ENCODE measurements at places on chromosomes 1 and 21. TPM values are rescaled to one million over a fixed set of nuclear protein-coding genes. Genes with fewer than 3 reads are reported as not detected.

- DNase-seq, result no peak
These were observed 13.8 kb upstream of the KDM4A start for GRCh38 chr1:43636006-43636641.

DNA sequence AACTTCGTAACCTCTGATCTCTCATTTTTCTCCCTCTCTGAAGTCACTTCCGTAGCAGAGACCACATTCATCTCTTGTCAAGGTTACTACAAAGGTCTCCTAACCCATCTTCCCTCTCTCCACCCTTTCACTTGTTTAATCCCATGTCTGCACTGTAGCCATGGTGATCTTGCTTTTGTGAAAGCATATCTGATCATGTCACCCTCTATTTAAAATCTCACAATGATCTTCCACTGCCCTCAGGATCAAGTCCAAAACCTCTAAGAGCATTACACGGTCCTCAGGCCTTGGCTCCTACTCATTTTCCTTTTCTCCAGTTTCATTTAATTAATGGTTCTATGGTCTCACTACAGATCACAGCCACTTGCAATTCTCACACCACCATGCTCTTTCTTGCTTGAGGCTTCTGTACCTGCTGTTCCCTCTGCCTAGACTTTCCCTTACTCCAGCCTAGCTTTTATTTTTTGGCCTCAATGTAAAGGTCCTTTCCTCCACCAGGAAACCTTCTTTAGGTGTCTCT, 12.1 kb downstream of the ARHGEF11 start:
- no peak for DNase-seq

DNA sequence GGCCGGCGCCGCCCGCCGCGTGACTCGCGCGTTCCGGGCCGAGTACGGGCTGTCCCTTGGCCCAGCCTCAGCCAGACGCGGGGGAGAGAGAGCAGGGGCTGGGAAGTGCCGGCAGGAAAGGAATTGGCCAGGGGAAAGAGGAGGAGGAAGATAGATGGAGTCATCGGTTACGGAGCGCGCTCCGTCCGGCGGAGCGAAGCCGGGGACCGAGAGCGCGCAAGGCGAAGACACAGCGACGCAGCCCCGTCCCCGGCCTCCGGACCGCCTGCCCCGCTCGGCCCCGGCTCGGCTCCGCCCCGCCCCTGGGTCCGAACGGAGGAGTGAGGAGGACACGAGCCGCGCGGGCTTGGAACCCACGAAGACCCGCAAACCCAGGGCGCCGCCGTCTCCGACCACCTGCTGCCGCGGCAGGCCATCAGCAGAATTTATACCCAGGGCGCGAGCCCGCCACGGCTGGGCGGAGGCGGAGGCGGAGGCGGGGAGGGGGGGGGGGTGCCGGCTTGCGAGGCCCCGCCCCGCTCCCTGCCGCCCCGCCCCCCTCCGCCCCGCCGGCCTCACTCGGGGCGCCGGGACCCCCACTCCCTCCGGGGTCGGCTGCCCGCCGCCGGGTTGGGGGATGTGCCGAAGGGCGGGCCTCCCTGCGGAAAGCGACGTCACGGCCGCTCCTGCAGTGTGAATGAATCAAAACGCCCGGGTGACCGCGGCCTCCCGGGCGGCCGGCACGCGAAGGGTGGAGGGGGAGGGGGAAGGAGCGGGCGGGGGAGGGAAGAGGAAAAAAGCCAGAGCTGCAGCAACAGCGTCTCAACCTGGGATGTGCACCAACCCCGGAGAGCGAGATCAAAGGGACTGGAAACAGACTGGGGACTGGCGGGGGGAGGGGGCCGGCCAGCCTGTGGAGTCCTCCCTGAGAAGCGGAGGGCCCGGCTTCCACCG, at the start of gene LHX4:
LHX4 (plus strand) TSS at position 782 of the 933 bp plus-strand sequence. CDS start 266 bp downstream, outside the sequence.
- peak; percentile 17 for DNase-seq

DNA sequence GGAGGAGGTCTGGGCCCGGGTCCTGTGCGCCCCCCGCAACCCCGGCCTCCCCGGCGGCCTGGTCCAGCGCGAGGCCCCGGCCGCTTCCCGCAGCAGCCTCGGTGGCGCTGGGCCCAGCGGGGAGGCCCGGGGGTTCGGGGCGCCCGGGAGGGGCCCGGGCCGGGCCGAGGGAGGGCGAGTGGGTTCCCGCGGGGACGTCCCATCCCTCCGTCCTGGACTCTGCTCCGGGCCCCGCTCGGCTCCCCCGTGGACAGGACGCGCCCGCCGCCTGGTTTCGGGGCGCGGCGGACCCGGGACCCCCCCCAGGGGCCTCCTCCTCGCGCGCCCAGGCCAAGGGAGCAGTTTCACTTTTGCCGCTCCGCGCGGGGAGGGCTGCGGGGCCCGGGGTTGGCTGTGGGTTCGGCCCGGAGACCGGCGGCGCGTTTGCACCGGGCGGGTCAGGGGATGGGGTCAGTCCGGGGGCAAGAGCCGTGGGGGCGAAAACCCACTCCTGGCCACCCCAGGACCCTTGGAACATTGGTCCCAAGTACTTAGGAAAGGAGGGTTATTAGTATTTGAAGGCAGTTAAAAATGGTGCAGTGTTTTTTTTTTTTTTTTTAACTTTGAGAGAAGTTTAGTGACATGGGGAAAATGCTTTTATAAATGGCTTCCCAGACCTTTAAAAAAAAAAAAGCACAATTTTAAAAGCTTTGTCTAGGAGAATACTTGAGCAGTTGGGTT, 677 bp downstream of the AGPAT3 start:
- peak; percentile 53 for DNase-seq

DNA sequence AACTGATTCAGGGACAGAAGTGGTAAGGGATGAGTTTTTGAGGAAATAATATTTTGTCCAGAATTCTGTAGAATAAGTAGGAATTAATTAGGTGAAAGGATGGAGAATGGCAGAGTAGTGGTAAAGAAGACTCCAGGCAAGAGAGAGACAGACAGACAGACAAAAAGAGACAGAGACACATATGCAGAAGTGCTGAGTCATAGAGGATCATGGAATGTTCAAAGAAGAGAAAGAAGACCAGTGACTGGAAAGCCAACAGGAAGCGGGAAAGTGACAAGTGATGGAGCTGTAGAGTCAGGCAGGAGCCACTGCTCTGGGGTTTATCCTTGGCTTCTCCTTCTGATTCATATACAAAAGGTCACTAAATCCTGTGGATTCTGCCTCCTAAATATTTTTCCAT, 85.9 kb downstream of the UROD start:
- peak; percentile 20 for DNase-seq

DNA sequence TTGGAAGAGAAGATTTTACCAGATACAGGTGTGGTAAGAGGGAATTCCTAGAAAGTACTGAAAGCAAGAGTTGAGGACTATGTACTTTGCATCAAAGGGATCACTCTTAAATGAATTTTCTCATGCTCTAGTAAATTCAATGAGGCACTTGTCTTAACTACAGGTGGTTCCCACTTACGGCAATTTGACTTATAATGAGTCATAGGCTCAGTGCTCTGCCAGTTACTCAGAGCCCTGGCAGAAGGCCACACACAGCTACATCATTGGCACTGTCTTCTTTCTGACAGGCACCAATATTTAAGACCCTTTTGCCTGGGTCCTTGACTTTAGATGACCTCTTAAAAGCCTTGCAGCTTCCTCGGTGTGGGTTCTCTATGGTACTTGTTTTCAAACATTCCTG, 15.9 kb upstream of the ADAMTS5 start:
- DNase-seq, result no peak

DNA sequence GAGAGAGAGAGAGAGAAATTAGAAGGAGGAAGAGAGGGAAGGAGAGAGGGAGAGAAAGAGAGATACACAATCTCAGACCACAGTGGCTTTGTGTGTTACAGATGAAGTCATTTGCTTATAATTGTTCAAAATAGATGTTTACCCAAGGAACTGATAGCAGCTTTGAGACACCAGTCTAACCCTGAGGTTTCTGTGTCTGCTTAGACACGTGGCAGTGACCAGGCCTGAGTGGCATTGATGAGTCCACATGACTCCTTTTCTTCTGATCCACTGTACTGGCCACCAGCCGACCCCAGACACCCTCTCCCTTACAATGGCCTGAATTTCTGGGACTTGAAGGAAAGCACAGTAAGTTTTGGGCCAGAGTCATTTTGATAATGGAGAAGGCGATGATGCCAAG, 104.9 kb downstream of the DUSP10 start:
- no peak for DNase-seq

GRCh38 chr1:156371553-156372264, 2.7 kb downstream of the RHBG start:
- DNase-seq, result peak; percentile 67

- no peak for DNase-seq
These were observed 44.9 kb downstream of the FOXD2 start for GRCh38 chr1:47482786-47483185.

DNA sequence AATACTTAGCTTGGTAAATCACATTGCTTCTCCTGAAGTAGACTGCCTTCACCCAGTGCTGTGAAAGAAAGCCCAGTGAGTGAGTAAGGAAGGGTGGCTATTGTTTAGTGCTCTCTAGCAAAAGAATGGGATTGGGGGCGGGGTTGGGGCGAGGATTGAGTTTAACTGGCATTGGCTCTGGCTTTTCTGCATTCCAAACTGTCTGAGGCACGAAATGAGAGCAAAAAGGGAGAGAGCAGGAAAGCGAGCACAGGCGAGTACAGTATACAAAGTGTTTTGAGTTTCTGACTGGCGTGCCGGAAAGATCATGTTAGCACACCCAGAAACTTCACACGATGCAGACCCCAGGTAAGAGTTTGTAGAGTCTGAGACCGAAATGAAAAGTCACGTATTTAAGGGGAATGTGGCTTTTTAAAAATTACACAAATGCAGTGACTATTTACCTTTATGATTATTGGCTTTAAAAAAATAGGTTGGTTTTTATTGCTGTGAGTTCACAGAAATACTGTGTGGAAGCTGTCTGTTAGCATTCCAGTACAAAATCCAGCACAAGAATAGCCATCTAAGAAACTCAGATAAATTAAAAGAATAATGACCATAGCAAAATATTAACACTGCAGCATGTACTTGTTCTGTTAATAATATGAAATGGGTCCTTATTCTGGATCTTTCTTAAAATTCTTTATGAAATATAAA, 155.4 kb downstream of the CLEC20A start:
- peak; percentile 61 for DNase-seq

GRCh38 chr1:35062518-35063196, 16.5 kb upstream of the ZMYM1 start:
- no peak for DNase-seq

- no peak for DNase-seq
These were observed 4.0 kb downstream of the TOMM40L start for GRCh38 chr1:161229896-161230295.

DNA sequence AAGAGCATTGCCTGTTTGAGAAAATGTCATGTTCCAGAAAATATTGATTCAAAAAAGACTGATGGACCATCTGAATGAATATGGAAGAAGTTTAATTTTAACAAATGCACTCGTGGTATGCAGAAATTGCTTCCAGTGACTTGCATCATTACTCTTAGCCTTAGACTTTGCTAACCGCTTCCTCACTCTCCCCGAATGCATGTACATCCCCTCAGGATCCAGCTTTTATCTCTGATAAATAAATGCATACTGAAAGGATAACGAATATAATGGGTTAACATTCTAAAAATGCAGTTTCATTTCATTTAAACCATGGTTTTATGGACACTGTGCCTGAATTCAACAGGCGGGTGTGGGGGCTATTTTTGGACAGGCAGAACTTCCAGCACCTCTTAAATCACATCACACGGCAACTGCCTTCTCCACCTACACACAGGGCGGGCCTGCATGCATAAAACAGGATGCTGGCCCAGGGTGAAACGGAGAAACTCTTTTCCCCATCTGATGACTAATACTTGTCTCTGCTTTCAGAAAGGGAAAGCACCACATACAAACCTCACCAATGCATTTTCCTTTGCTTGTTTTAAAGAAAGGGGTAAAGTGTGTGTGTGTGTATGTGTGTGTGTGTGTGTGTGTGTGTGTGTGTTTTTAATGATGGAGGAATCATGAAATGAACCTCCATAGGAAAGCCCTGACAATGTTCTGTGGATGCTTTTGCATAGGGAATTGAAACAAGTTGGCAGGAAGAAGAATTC, 48.7 kb downstream of the SPAG17 start:
- DNase-seq, result peak; percentile 3

DNA sequence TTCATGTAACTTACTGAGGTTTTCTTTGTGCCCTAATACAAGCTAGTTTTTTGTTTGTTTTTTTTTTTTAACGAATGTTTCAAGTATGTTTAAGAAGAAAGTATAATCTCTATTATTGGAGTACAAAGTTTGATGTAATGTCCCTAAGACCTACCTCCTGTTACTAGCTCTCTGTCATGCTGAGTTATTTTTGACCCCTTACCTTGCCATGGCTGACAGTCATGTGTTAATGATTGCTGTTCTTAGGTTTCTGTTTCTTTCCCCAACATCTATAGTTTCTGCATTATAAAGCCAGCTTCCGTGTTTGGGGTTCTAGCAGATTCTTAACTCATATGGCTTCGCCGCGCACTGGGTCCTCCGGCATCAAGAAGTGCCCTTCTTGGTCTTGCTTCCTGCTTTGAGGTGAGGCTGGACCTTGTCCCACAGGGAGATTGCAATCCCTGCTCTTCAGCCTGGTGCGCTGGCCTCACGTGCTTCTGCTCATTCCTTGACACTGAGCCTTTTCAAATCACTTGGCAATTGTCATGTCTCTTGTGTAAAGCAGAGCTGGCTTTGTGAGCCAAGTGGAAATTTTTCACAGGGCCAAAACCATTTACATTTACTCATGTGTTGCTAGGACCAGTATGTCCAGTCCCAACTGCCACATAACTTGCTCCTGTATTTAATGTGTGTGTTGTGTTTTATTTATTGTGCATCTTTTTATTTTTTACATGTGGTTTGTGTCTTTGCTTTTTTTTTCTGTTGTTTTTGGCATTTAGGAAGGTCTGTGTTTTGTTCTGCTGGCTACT, 135.0 kb upstream of the COL6A1 start:
- DNase-seq, result peak; percentile 67

- no peak for DNase-seq
These were observed 53.0 kb downstream of the KANK4 start for GRCh38 chr1:62265956-62266935.

DNA sequence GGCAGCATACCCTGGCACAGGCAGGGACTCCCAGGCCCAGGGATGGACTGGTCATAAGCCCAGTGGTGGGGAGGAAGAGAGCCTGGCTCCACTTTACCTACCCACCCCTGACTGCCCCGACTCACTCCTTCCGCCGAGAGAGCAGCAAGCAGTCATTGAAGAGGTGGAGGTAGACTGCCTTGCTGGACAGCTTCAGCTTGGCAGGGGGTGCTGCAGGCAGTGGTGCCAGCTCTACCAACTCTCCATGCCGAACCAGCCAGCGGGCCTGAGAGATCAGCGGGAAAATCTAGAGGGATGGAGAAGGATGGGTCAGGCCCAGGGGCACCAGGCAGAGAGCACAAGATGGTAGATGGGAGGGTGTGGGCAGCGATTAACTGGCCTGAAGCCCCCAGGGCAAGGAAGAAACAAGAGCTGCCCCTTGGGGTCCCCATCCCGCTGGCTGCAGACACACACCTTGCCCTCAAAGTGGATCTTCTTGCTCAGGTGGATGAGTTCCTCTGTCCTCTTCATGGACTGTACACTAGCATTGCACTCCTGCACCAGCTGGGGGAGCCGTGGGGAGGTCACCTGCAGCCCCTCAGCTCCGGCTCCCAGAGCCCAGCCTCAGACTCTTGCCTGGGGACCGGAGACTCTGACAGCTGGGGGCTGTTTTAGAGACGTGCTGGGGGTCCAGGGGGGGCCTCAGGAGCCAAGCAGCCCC, 7.7 kb downstream of the ARHGEF19 start:
- DNase-seq, result peak; percentile 26

The LENEP gene
- total RNA-seq, result 0.43 TPM

The RAB29 gene
- total RNA-seq, result 43.2 TPM

The CNKSR1 gene
- not detected for total RNA-seq

The CHI3L2 gene
- total RNA-seq, result not detected

The PLA2G4A gene
- total RNA-seq, result 12.1 TPM

The CFAP45 gene
- total RNA-seq, result 0.32 TPM

The PEAR1 gene
- 11.3 TPM for total RNA-seq

Measured in fibroblast of villous mesenchyme (primary cell).